ENCODE measurements at places on chromosomes 6 and 20.

- no peak for DNase-seq
These were observed 58.3 kb downstream of the IPCEF1 start for GRCh38 chr6:154298297-154298696.

GRCh38 chr6:127951172-127951917, 50.5 kb upstream of the THEMIS start:
- DNase-seq: peak; percentile 63

DNA sequence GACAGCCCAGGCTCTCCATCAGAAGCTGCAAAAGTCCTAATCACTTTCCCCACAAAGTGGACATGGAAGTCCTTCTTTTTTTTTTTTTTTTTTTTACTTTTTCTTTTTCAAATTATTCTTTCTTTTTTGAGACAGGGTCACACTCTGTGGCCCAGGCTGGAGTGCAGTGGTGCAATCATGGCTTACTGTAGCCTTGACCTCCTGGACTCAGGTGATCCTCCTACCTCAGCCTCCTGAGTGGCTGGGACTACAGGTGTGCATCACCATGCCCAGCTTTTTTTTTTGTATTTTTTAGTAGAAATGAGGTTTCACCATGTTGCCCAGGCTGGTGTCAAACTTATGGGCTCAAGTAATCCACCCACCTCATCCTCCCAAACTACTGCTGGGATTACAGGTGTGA, 29.0 kb upstream of the AKIRIN2 start:
- DNase-seq: no peak

GRCh38 chr6:8941577-8941976, 506.2 kb upstream of the SLC35B3 start:
- DNase-seq: no peak

DNA sequence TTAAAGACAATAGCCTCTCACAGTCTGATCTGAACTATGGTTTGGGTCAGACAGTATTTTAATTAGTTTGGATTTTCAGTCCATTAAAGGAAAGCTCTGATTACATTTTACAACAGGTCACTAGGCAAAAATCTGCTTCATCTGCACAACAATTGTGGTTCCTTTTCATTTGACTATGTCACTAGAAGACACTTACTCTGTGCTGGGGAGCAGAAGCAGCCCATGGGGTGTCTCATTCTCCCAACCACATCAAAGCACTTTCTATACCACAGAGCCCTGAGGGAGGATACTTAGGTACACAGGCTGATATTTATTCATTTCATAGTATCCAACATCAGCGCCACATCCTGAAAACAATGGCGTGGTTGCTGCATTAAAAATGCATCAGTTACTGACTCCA, 36.6 kb upstream of the HDAC2 start:
- DNase-seq: peak; percentile 49

DNA sequence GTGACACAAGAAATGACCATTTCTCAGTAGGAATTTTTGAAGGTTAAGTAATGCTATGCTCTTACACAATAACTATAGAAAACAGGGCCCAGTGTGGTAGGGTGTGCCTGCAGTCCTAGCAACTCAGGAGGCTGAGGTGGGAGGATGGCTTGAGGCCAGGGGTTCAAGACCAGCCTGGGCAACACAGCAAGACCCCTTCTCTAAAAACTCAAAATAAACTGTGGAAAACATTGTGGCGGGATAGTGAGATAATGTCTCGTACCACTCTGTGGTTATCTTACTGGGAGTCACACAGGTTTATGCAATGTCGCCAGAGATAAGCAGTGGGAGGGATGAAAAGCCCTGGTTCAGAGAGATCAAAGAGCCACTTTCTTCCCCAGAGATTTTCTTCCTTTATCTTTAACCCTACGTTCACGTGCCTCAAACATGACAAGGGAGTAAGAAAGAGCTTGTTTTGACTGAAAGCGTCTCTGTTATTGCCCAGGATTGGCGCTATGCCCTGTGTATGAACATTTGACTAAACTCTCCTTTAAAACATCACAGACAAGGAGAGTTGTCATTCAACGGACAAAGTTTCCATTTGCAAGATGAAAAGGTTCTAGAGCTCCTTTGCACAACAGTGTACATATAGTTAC, 13.9 kb downstream of the GCM1 start:
- no peak for DNase-seq

DNA sequence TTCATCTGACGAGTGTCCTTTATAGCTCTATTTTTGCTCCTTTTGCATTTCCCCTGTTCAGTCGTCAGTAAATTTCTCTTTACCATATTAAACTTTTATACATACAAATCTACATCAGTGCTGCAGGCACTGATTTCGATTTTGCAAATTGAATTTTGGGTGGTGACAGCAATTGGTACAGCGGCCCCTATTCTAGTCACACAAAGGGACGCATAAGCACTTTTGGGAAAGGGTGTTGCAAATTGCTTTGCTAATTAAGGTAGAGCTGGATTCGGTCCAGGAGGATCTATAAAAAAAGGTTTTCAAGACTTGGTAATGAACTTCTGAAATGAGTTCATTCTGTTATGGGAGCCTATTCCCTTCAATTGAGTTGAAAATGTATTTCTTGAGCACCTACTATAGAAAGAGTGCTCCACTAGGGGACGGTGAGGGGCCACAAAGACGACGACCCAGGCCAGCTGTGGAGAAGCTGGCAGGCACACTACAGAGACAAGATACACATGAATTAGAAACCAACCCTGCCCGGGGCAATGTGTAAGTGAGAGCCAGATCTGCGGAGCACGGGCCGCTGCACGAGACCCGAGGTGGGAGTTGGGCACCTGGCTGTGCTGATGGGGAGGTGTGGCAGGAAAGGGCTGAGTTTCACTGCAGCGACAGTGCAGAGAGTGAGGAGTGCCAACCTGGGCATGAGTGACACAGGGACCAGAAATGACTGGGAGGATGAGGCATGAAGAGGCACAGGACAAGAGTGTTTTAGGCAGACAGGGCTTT, 5.4 kb downstream of the UQCC2 start:
- no peak for DNase-seq

DNA sequence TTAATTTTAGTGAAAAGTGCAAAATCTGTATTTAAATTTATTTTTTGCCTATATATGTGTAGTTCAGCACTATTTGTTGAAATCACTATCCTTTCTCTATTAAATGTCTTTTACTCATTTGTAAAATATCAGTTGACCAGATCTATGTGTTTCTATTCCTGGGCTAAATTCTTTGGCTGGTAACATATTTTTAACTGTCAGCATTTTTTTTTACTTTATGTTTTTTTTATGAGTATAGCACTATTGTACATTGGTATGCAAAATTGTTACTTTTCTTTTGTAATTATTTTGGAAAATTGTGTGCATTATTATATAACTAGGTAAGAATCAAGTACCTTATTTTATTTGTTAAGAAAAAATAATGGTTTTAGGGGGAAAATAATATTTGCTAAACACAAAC, 582.8 kb upstream of the ADGRB3 start:
- DNase-seq: no peak

GRCh38 chr20:34525709-34526416, 9.6 kb downstream of the DYNLRB1 start:
- DNase-seq: no peak
